ENCODE measurements at places on chromosomes 5 and 9.

GRCh38 chr5:86974955-86975354 is 292.7 kb upstream of the RASA1 start:
- DNase-seq: no peak

DNA sequence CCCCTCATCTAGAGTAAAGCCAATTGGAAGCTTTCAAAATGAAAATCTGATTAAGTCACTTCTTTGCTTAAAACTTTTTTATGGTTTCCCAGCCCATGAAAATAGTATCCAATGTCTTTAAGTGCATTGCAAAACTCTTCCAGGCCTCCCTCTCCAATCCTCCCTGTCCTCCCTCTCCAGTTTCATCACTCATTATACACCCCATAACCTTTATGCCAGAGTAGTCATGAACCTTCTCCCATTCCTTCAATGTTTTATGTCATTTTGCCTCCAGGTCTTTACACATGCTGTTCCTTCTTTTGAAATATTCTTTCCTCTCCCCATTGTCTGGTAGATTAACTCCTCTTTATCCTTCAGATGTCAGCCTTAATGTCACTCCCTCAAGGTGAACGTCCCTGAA is 8.1 kb upstream of the ZNF354A start:
- no peak for DNase-seq

GRCh38 chr5:143401227-143402016 is 2.1 kb downstream of the NR3C1 start:
- DNase-seq: no peak

GRCh38 chr5:83001796-83002381 is 75.3 kb downstream of the TMEM167A start:
- no peak for DNase-seq

DNA sequence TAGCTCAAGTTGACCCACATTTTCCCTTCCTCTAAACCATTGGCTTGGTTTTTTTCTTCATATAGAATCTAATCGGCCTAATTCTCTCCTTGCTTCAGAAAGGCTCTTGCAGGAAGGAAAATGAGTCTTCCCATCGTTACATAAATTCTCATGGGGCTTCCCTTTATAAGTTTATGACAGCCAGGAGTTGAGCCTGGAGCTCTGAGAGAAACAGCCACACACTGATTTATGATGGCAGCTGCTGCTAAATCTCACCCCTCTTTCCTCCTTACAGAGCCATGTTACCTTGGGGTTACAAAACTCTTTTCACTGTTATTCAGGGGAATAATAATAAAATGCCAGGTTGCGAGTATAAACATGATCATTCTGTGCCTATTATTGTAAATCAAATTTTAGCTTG is 5.2 kb upstream of the RNF14 start:
- DNase-seq: no peak

DNA sequence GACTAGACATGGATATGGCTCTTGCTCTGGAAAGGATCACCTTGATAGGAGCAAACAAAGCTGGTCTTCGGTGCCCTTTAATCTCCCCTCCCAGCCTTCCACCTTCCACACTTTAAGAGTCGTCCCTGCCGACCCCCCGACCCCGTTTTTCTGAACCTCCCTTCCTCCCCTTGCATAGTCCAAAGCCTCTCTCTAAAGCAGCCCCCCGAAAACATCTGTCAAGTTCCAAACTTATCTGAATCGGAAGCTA is 423 bp upstream of the NUP214 start:
- DNase-seq: no peak

DNA sequence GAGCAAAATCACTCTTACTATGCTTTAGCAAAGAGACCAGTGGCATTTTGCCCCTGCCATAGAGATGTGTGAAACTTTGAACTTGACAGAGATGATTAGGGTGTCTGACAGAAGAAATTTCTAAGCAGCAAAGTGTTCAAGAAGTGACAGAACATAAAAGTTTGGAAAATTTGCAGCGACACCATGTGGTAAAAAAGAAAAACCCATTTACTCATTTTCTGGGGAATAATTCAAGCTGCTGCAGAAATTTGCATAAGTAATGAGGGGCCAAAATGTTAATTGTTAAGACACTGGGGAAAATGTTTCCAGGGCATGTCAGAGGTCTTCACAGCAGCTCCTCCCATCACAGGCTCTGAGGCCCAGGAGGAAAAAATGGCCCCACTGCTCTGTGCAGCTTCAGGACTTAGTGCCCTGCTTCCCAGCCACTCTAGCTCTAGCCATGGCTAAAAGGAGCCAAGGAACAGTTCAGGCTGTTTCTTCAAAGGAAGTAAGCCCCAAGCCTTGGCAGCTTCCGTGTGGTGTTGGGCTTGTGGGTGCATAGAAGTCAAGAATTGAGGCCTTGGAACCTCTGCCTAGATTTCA is 6.1 kb upstream of the AP3B1 start:
- no peak for DNase-seq

- no peak for DNase-seq
Measured at GRCh38 chr5:86806206-86806605, 188.5 kb downstream of the COX7C start.

DNA sequence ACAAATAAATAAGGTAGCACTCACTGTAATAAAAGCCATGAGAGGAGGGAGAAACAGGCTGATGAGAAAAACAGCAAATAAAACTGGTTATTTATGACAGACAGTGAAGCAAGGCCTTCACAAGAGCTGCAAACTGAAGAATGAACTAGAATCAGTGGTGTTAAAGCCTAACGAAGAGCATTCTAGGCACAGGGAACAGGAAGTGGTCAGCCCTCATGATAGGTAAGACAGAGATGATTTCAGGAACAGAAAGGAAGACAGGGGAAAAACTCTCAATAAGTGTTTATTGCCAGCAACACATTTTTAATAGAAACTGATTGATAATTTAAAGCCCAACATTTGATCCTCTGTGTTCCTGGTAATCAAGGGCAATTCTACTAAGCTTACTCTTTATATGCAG is 124.5 kb downstream of the EDIL3 start:
- DNase-seq: no peak

GRCh38 chr5:10201223-10201868 is 48.3 kb downstream of the ATPSCKMT start:
- DNase-seq: no peak

GRCh38 chr5:168047043-168047668 is 244.3 kb upstream of the WWC1 start:
- DNase-seq: peak; percentile 19

GRCh38 chr9:2016408-2017330 is 1.5 kb downstream of the SMARCA2 start:
- peak; percentile 68 for DNase-seq

DNA sequence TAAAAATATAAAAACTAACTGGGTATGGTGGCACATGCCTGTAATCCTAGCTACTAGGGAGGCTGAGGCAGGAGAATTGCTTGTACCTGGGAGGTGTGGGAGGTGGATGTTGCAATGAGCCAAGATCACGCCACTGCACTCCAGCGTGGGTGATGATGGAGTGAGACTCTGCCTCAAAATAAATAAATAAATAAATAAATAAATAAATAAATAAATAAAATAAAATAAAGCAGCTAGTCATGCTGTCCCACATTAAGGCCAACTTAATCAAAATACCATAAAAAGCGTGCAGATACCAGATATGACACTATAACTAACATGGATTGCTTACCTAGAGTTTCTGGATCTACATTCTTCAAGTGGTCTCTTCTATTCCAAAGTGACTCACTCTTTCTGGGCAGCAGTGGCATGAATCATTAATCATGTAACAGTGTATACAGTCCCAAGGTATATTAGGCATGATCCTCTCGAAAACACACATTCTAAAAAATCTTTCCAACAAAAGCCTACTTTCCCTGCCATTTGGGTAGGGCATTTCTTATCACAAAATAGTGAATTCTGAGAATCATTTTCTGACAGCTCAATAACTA is 187.1 kb downstream of the ELAVL2 start:
- DNase-seq: no peak

DNA sequence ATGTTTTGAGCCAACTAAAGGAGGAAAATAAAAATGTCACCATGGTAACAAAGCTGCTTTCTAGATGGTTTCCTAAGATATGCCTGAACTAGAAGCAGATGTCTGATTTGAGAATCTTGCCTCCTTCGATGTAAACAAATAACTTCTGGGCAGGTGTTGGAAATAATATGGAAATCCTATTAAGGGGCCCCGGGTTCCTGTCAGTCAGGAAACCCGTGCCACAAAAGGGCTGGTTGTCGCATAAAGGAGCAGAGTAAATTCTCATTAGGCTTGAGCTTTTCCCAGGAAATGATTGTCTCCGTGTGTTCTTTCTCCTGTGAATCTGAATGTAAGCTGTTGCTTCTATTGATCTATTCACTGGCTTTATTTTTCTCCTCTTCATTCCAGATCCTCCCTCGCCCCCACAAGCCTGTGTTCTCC is 90.8 kb downstream of the TLE4 start:
- no peak for DNase-seq

DNA sequence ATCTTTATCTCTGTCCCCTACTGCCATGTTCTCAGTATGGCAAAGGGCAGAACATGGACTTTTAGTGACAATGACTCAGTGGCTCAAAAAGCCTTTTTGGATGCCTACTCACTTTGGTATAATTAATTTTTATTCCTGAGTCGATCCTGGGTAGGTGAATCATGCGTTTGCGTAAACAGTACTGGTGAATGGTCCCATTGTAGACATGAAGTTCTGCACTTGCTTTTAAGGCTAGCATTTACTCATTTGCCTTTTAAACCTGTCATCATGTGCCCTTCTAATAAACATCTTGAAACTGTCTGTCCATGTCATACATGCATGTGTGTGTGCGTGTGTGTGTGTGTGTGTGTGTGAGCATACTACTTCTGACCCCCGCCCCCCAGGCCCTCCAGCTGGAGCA is 223.0 kb downstream of the AUH start:
- DNase-seq: no peak

GRCh38 chr9:127980060-127980705 is 606 bp downstream of the EEIG1 start:
- peak; percentile 68 for DNase-seq

DNA sequence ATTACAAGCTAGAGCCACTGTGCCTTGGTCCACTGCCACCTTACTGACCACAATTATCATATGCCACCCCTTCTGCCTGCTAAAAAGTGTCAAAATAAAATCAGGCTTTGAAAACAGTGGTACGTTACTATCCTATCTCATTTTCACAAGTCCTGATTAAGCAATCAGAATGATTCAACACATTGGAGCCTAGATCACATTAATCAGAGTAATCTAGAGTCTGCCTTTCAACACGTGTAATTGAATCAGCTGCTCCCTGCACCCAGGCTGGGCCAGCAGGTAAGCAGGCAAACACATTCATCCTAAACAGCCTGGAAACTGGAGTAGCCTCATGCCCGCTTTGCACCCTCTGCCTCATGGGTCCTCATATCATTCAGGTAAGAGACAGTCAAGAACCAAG is 186.2 kb downstream of the DCP2 start:
- DNase-seq: no peak

GRCh38 chr9:100811643-100812042 is 216.9 kb upstream of the PLPPR1 start:
- no peak for DNase-seq

DNA sequence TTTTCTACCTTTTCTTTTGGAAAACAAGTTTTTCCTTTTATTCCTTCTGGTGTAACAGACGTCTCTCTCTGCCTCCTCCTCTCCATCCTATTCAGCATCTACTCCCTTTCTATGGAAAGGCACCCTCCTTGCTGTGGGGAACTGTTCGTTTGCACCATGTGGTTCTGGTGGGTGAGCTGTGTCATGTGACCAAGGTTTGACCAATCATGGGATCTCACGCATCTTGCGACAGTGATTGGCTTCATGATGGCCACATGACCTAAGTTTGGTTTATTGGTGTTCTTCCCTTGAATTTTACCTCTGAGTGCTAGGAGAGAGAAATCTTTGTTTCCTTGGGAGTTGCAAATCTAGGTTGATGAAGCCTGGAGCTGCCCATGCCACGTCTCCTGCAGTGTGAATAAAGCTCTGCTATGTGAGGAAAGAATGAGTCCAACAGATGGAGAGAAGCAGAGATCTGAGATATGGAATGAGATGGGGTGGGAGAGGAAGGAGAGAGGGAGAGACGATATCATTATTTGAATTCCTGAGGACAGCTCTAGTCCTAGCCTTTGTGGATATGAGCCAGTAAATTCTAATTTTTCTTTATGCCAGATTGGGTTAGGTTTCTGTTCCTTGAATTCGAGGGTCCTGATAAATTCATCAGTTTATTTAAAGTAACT is 178.8 kb upstream of the IL12B start:
- no peak for DNase-seq

GRCh38 chr9:15277400-15278090 is 29.5 kb downstream of the TTC39B start:
- DNase-seq: no peak

DNA sequence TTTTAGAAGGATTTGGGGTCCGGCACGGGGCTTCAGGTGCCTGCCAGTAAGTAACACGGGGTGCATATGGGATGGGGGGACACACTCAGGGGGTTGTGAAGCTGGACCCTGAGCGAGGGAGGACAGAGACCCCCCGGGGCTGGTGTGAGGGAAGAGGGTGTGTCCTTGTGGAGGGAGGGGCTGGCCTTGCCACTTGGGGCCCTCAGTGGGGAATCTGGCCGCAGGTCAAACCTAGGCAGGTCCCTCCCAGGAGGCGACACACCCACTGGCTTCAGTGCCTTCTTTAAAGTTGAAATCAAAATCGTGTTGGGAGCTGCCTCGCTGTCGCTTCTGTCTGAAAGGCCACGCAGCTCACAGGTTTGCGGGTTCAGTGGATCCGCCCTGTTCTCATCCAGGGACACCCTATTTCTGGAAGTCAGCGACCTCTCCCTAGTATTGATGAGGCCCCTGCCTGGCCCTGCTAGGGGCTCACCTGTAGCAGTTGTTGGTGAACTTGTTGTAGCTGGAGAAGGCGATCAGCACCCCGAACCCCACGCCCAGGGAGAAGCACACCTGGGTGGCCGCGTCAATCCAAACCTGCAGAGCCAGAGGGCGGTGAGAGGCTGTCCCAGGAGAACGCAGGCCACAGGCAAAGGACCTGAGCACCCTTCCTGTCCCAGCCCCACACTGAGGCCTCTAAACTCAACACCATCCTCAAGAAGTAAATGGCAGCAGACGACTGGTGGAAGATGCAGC is 29.4 kb downstream of the SLC6A3 start:
- DNase-seq: no peak

GRCh38 chr5:76356887-76357286 is 46.2 kb upstream of the IQGAP2 start:
- no peak for DNase-seq

- DNase-seq: no peak
Measured at GRCh38 chr5:19534751-19535150, 453.2 kb downstream of the CDH18 start.

GRCh38 chr5:142642427-142642826 is 43.5 kb downstream of the FGF1 start:
- DNase-seq: no peak

DNA sequence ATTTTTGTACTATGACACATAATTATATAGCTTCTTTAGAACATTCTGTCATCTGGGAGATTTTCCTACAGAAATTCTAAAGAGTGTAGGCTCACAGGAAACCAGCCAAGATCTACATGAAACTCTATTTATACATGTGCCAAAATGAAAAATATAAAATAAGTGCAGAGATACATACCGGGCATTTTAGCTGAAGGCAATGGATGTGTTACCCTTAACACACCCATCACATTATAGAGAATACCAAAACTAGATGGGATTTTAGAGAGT is 125.9 kb downstream of the TRIM32 start:
- DNase-seq: no peak

All from activated T-cell treated with anti-CD3 and anti-CD28 coated beads, Interleukin-2, amount 50 U/mL, for 72 hours (primary cell).